ENCODE measurements at places on chromosomes 1 and 21.

DNA sequence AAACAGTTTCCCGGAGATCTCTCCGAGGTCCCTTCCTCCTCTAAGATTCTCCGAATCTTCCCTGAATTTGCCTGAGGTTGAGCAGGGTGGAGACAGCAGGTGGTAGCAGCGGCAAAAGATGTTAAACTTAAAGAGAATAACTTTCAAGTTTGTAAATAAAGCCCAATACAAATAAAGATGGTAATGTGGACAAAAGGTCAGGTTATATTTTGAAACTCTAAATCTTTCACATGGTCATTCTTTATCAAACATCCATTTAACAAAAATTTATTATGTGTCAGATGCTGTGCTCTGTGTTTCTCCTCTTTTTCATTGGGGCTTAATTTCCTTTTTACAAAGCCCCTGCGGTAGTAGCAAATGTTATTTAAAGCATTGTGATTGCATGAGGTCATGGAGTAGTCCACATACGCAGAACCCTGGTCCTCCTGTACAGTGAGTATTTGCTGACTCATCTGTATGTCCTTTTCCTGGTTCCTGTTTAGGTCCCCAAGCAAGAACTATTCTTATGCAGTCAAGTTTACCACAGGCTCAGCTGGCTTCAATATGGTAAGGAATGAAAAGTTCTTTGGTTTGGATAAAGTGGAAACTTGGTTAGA, 119.2 kb downstream of the ITSN1 start:
- no peak for DNase-seq

- DNase-seq = no peak
These were observed 93.0 kb downstream of the USH2A start for GRCh38 chr1:216330262-216330661.

- DNase-seq = no peak
These were observed 7.9 kb upstream of the FUBP1 start for GRCh38 chr1:77986810-77987209.

DNA sequence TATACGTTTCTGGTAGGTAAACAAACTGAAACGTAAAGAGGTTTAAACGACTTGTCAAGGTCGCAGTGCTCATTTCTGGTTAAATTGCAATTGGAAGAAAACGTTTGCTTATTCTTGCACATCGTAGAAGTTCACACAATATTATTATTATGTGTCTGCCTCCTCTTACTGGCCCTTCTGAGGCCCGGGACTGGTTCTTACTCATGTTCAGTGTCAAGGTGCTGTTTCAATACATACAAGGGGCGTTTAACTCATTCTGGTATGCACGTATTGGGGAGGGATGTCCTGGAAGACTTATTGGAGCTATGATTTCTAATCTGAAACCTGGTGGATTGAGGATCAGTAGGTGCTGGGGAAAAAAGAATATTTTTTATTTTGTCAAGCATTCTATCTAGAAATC, 932 bp downstream of the RPF1 start:
- no peak for DNase-seq

GRCh38 chr1:197725044-197725443, 50.2 kb downstream of the DENND1B start:
- DNase-seq = no peak

- peak; percentile 36 for DNase-seq
These were observed 15.7 kb upstream of the GLIS1 start for GRCh38 chr1:53754484-53755312.

GRCh38 chr1:175015243-175015642, 8.0 kb downstream of the MRPS14 start:
- no peak for DNase-seq

DNA sequence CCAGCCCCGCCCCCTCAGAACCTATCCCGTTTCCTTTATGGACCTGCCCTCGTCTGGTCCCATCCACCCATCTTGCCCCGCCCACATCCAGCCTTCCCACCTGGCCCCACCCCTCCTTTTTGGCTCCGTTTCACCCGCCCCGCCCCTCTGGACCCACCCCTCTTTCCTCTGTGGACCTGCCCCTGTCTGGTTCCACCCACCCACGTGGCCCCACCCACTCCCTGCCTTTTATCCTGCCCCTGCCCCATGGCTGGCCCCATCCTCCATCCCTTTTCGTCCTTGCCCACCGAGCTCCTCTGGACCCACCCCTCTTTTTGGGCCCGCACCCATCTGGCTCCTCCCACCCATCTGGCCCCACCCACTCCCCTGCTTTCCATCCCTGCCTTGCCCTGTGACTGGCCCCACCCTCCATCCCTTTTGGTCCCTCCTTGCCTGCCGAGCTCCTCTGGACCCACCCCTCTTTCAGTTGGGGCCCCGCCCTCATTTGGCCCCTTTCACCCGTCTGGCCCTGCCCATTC, 177.3 kb downstream of the CAMTA1 start:
- DNase-seq = peak; percentile 41

DNA sequence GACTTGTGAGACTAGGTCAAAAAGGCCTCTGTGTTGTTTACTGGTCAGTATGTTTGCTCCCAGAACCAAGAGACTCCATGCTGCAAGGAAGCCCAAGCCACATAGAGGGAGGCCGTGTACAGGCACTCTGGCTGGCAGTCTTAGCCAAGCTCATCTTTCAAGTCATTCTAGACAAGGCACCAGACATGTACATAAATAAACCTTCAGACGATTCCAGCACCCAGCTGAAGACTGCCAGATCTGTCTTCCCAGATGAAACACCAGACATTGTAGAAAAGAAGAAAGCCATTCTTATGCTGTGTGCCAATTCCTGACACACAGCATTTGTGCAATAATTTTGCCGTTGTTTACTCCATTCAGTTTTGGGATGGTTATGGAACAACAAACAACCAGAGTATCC, 595.5 kb downstream of the KIF26B start:
- no peak for DNase-seq

DNA sequence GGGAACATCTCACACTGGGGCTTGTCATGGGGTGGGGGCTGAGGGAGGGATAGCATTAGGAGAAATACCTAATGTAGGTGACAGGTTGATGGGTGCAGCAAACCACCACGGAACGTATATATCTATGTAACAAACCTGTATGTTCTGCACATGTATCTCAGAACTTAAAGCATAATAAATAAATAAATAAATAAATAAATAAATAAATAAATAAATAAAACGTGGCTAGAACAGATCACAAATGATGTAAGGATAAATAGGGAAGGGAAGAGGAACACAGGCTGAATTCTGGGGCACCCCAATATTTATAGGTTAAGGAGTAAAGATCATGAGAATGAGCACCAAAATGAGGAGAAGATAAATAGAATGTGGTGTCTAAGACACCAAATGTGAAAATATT, 592.2 kb downstream of the AMY1C start:
- no peak for DNase-seq

- no peak for DNase-seq
These were observed 150.2 kb downstream of the PRDM16 start for GRCh38 chr1:3219005-3219790.

GRCh38 chr1:42877380-42877779, 31.0 kb downstream of the ZNF691 start:
- no peak for DNase-seq

DNA sequence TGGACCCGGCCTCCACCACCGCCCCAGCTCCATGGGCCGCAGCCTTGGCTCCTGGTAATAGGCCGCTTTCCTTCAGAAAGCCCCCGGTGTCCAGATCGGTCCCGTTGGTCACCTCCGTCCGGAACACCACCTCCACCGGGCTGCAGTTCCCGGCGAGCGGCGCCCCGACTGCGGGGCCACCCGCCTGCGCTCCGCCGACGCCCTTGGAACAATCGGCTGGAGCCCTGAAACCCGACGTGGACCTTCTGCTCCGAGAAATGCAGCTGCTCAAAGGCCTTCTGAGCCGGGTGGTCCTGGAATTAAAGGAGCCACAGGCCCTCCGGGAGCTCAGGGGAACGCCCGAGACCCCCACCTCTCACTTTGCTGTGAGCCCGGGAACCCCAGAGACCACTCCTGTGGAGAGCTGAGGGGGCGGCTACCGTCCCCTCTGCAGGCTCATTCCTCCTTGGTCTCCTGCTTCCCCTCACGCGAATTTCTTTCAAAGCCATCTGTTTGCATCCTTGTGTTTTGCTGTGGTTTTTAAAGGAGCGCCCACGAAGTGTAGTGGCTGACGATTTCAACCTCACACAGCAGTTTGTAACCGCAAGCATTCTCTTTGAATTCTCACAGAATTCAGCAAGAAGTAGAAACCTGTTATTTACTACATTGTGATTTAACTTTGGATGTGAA, 6.0 kb downstream of the FCRLB start:
- peak; percentile 66 for DNase-seq

- DNase-seq = no peak
These were observed 37.3 kb upstream of the CSF3R start for GRCh38 chr1:36520056-36520455.

- DNase-seq = no peak
These were observed 69.1 kb upstream of the C1orf105 start for GRCh38 chr1:172351346-172351745.

- no peak for DNase-seq
These were observed 116.0 kb downstream of the TTLL7 start for GRCh38 chr1:83882906-83883305.

GRCh38 chr1:28983091-28983490, 68.7 kb downstream of the EPB41 start:
- no peak for DNase-seq

DNA sequence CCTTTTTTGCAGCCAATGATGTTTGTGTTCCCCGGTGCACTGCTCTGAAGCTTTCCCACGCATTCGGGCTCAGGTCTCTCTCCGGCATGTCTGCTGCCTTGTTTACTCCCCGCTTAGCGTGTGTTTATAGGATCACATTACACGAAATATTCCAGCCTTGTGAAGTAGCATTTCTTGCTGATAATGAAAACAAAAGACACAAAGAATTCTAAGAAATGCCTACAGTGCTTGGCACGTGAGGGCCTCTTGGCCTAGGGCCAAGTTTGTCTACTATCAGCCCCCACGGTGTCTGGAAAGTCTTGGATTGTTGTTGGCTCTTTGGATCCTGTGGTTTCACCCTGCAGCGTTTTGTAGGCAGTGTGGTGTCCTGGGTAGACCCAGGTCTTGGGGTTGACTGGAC, 11.2 kb upstream of the GSTM4 start:
- DNase-seq = no peak

DNA sequence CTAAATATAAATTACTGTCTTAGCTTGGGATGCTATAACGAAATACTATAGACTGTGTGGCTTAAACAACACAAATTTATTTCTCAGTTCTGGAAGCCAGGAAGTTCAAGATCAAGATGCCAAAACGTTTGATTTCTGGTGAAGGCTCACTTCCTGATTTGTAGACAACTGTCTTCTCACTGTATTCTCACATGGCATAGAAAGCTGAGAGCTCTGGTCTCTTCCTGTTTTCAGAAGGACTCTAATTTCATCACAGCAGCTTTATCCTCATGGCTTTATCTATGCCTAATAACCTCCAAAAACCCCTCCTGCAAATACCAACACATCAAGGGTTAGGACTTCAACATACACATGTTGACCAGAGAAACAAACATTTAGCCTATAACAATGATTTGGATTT, 1795.5 kb downstream of the MRPL39 start:
- DNase-seq = no peak

- no peak for DNase-seq
These were observed 2.1 kb upstream of the UBR4 start for GRCh38 chr1:19212167-19212566.

GRCh38 chr1:8477983-8478362, 160.1 kb downstream of the SLC45A1 start:
- DNase-seq = no peak

GRCh38 chr21:32022146-32022545, 149.3 kb downstream of the HUNK start:
- no peak for DNase-seq

All from CD4-positive, alpha-beta T cell treated with Interferon alpha-2 for 1 hour (primary cell).